ENCODE measurements at places on chromosomes 3 and 15.

- no peak for DNase-seq
Observed at GRCh38 chr3:193496658-193497057, 58.0 kb downstream of the ATP13A4 start.

GRCh38 chr3:116141724-116142123 lies 303.6 kb downstream of the LSAMP start:
- no peak for DNase-seq

DNA sequence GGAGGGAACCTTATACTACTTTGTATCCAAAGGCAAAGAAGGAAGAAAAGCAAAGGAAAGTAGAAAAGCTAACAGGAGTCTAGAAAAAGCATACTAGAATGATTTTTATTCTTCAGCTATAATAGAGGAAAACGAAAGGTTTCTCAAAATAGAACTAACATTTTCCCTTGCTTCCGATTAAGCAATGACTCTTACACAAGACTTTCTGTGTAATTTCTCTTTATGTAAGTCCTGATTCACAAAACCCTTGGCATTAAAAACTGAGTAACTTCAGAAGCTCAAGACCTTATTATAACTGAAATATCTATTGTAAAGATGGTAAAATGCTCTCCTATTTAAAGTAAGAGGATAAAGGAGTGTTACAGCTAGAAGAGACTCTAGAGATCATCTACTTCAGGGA lies 97.4 kb downstream of the DTWD1 start:
- DNase-seq: no peak

DNA sequence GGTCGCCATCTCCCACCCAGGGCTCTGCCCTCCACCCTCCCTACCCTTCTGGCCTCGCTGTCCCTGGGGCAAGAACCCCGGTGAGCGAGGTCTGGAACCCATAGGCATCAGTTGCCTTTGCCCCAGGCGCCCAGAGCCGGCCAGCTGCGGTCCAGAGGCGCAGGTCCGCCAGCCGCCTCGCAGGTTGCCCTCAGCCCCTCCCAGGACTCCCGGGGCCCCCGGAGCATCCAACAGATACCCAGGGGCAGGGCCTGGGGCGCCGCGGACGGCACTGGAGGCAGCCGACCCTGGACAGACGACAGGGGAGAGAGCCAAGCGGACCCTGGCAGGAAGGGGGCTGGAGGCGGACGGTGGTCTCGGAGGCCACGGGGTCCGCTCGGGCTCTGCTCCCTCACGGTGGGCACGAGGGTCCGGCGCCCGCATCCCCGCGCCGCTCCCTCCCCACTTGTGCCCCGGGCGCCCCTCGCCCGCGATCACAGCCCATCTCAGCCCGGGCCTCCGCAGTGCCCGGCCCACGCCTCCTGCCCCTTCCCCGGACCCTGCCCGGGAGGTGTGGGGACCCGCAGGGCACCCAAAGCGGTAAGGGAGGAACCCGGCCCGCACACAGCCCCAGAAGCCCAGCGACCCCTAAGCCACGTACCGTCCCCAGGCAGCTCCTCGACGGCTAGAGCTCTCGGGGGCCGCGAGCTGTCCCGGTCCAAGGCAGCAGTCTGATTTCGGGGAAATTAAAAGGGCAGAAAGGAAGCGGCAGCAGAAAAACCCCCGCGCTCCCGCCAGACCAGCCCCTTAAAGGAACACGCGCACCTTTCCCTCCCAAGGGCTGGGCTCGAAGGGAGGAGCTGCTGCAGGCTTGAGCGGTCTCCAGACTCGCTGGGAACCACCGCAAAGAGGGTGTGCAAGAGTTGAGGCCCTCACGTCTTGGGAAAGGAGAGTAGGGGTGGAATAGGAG lies at the start of gene HAPLN3:
TSS of gene HAPLN3 (minus strand) at position 726 of the 949 bp plus-strand sequence. CDS start 8,246 bp downstream, outside the sequence.
- DNase-seq: peak; percentile 52

DNA sequence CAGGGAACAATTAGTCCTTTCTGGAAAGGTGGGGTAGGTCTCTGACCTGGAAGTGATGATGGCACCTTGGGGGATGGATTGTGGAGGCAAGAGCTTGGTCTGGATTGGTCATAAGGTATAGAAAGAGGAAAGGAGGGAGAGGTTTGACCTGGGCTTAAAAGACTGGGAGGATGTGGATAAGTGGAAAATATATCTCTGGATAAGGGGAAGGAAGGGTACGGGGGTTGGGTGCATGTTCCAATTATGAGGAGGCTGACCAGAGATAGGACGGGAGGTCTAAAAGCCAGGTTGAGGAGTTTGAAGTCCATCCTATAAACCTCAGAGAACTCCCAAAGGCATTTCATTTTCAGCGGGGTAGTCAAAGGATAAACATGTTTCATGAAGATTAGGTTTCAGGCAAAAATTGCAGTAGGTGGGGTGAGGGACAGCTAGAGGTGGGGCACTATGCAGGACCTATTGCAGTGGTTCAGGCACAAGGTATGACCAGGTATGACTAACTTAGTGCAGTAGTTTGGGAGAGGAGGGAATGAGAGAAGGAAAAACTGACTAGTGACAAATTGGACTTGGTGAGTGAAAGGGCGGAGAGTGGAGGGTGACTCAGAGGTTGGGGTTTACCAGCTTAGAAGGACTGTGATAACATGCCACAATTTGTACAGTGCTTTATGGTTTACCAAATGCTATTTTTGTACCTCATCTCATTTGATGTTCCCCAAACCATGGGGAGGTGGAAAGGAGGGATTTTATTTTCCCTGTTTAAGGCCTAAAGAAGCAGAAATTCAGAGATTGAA lies 10.7 kb downstream of the PDE8A start:
- peak; percentile 58 for DNase-seq

DNA sequence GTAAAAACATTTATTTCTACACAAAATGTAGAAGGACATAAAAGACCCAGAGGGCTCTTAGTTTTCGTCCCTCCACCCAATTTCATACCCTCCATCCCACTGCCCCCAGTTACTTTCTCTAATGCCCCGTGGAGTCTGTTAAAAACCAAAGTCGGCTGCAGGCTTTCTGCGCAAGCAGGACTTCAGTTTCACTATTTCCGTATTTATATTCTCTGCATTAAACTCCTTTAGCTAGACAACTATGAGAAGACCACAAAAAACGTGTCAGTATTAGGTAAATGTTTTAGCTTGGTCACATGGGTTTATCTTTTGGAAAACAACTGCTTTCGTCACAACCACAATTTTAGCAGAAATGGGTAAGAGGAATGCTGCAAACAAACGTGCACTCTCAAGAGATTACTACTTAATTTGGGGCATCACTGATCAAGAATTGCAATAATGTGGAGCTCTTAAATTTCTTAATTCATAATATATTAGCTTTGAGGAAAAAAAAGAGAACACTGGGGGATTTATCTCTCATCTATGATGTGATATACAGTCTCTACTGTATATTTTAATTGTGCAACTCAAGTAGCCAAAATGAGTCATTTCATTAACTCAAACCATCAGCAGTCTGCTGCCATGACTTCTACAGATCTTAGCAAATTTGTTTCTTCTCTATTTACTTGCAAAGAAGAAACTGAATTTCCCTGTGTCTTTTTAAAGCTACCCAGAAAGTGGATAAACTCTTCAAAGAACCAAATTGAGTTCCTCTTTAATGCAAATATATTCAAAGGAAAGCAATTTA lies 740 bp upstream of the NSMCE3 start:
- DNase-seq: peak; percentile 60

DNA sequence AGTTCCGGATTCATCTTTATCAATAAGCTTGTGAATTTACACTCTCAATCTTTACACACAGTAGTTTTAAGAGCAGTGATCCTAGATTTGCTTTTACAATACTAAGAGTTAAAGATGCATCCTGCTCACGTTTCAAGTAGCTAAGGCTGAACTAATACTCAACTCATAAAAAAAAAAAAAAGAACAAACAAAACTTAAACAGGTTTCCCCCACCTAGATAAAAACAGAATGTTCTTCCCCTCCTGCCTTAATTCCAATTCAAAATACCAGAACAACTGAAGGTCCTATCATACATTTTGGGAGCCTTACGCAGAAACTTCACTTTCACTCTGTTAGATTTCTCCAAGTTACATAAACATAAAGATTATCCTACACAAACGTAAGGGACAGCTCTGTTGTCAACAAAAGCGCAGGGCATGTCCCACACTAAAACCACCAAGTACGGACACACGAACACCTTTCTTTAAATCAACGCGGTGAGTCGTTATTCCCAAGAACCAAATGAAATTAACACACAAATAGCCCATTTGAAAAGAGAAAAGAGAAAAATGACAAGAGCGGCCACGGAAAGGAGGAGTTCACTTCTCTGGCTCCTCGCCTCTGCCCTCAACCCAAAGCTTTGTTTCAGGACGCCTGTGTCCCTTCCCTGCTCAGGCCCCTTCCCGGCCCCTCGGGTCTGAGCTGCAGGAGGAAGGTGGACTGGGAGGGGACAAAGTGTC lies 941 bp downstream of the CBLB start:
- no peak for DNase-seq

DNA sequence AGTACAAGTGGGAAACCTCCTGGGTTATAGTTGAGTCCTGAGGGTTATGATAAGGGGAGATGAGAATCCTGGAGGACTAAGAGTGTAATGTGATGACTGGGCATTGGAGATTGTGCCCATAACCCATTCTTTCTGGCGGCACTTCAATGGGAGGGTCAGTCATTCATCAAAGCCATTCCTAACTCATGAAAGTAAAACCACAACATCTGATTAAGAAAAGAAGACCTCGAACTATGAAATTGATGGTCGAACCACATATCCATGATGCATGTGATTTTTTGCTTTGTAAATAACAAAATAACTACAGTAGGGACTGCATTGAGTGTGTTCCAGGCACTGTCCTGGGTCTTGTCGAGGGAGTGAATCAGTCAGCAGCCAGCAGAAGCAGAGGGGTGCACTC lies 215.1 kb downstream of the SHQ1 start:
- DNase-seq: peak; percentile 42

- no peak for DNase-seq
Observed at GRCh38 chr15:80036071-80036470, 23.4 kb upstream of the ZFAND6 start.

GRCh38 chr3:191376516-191377141 lies 46.3 kb upstream of the UTS2B start:
- DNase-seq: peak; percentile 60

DNA sequence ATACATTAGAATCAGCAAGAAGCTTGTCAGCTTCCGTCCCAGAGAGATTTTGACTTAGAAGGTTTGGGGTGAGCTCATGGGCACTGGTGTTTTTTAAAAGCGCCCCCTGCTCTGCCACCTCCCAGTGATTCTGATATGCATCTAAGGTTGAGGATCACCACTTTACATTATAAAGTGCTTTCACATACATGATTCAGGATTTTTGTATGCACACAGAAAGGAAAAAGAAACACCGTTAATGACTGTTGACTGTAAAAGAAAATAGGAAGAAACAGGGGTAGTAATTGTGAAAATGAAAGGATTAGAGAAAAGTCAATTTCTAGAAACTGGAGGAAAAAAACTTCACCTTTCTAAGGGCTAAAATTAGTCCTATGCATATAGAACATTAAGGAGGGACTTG lies 104.9 kb upstream of the ZBED2 start:
- no peak for DNase-seq
